ENCODE measurements at places on chromosomes 1 and 21. TPM values are rescaled to one million over a fixed set of nuclear protein-coding genes. Genes with fewer than 3 reads are reported as not detected.
A peak's percentile ranks its signal among the peaks of the same experiment; 100 is the strongest.

- no peak for DNase-seq
These were observed 20.7 kb upstream of the STMN1 start for GRCh38 chr1:25926731-25927496.

- no peak for DNase-seq
These were observed 35.4 kb downstream of the ACOT7 start for GRCh38 chr1:6358144-6358624.

- DNase-seq = no peak
These were observed 99.9 kb downstream of the ZSCAN20 start for GRCh38 chr1:33572387-33572786.

DNA sequence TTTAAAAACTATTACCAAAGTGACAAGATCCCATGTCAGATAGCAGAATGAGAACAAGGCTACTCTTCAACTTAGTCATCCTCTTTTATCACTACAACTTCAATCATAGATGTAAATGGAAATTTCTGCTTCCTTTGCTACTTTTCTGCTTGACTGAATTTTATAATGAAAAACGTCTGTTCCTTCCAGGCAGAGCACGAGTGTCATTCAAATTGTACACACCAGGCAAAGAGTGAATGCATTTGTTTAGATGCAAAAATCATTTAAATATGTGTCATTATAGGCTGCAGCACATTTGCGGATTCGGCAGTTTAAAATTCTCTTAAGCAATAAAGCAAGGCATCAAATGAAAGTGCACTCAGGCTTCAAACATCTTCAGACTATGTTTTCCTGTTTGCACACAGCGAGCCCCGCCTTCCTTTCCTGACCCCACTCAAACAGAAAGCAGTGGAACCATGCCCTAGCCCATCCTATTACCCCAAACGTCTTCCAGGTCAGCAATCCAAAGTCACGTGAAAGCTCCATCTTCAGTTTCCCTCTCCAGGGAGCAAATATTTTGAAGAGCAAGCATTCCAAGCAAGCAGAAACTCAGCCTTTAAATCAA is 99.6 kb downstream of the APP start:
- no peak for DNase-seq

DNA sequence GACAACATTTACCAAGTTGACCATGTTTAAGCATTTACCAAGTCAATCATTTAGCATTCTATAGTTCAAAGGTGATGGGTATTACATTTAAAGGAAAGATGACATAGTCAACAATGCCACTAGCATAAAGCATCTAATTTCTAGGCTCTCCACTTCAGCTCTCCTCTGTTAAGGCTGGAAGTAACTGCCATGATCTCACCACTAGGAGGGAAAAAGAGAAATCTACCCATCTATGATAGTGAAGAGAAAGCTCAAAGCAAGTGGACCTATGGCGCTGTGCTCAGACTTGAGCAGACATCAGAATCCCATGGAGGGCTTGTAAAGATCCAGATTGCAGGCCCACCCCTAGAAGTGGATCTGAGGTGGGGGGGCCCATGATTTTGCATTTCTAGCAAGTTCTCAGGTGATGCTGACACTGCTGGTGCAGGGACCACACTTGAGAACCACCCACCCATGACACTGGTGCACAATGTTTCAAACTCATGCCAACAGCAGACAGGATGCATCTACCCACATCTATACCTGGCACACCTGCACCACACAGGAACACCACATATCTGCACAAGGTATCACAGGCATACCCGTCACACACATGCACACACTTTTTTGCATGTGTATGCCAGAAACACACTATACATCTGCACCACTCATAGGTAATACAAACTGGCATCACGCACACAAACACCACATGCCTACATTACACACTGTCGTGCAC is 392.9 kb upstream of the RUNX1 start:
- no peak for DNase-seq

DNA sequence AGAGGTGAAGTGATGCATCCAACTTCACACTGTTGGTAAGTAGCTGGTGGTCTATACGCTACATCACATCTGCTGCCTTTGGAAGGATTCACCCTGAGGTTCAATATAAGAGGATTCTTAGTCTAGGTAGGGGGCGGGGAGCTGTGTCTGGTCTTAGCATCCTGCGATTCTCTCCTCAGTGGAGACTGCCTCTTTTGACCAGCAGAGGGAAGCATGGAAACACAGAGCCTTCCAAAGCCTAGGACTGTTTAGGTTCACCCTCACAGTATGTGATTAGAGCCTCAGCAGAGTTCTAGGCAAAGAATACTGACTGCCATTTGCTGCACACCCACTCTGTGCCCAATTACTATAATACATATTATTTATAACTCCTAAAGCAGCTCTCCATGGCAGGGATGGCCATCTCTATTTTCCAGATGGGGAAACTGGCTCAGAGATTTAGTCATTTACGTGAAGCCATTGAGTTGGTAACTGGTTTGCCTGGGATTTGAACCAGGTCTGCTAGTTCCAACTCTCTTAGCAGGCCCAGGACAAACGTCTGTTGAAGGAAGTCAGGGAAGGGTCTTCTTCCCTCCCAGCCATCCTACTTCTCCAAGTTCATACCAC is 28.9 kb upstream of the EFCAB14 start:
- peak; percentile 66 for DNase-seq

LCE2B gene
- not detected for total RNA-seq

- DNase-seq = no peak
These were observed 398.3 kb downstream of the DUSP10 start for GRCh38 chr1:221343607-221344006.

FAM163A gene
- total RNA-seq = 0.16 TPM

RHCE gene
- total RNA-seq = 0.29 TPM

Data from ureter (tissue), 1 donor.